ENCODE measurements at places on chromosomes 5 and 9.

- DNase-seq: no peak
Measured at GRCh38 chr9:76037587-76038225, 147.2 kb downstream of the PCSK5 start.

GRCh38 chr9:72306761-72307160 is 58.2 kb downstream of the ZFAND5 start:
- DNase-seq: no peak

GRCh38 chr5:36360307-36360706 is 58.6 kb upstream of the RANBP3L start:
- no peak for DNase-seq

GRCh38 chr5:102286476-102286875 is 9.6 kb downstream of the SLCO4C1 start:
- DNase-seq: no peak

DNA sequence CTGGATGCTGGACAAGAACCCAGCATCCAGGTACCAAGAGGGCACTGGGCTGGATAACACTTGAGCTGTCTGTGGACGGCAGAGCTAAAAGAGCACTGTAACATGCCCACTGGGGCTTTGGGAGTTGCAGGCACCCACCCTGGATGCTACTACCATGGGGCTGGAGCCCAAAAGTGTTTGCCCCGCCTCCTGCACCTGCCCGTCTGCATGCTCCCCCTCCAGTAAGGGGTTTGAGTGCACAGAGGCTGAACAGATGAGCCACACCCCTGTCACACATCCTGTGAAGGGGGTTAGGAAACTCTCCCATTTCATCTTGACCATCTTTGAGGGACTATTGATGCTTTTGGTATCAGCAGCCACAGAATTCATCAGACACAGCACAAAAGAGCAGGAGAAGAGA is 69.0 kb downstream of the LIX1 start:
- DNase-seq: no peak
